ENCODE measurements at places on chromosomes 16 and 17.

GRCh38 chr17:60969500-60970037 is 291.9 kb downstream of the BCAS3 start:
- DNase-seq, result no peak

- DNase-seq, result no peak
Observed at GRCh38 chr17:44666006-44666405, 9.7 kb downstream of the MEIOC start.

DNA sequence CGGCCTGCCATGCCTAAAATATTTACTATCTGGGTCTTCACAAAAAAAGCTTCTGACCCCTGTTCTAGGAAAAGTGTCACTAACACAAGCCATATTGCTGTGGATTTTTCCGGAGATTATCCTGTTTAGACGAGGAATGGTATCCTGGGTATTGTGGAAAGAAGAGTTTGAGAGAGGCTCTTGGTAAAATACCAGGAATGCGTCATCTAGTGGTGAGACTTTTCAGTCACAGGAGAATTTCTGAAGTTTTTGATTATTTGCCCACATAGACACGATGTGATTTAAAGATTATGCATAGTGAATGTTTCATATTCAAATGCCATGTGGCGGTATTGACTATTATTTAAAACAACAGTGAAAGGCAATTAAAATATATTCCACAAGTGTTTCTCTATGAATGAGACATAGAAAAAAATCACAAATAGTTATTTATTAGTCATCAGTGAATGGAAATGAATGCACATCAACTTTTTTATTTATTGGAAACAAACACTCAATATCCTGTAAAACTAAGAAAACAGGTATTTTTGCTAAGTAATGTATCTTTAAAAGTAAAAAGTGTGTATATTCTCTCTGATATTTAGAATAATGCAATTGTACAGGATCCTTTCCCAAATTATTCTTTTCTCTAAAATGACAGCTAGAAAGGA is 7.8 kb downstream of the KRT28 start:
- no peak for DNase-seq

- DNase-seq, result no peak
Observed at GRCh38 chr16:68246666-68247065, 1.5 kb downstream of the PLA2G15 start.

DNA sequence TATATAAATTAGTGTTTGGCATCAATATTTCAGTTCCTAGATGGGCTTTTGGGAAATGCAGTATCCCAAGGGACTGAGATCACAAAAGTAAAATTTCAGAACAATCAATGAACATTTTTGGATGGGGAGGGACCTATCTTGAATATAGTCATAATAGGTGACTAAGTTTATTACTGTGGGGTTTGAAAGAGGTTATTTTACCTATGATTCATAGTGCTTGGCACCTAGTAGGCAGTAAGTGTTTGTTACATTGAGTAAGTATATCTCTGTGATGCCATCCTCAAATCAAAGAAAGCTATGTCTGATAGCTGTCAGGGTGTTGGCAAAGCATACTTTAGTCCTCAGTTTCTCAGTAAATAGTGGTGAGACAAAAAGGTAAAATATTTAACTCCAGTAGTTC is 36.9 kb downstream of the ZNF207 start:
- DNase-seq, result no peak

DNA sequence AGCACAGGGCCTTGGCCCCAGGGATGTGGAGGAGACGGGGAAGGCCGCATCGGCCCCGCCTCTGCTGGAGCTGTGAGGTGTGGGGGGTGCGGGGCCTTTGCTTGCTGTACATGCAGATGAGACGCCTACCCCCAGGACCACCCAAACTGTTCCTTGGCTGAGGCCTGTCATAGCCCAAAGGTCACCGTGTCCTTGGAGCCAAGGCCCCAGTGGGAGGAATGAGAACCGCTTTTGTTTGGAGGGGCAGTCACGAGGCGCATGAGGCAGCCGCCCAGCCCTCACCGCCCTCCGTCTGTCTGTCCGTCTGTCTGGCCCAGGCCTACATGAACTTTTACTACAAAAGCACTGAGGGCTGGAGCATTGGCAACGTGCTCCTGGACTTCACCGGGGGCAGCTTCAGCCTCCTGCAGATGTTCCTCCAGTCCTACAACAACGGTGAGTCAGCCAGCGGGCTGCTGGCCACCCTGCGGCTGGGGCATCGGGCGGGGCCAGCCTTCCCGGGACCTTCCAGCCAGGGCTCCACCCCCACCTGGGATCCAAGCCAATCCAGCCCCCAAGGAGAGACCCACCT is 8.8 kb downstream of the TAX1BP3 start:
- no peak for DNase-seq

DNA sequence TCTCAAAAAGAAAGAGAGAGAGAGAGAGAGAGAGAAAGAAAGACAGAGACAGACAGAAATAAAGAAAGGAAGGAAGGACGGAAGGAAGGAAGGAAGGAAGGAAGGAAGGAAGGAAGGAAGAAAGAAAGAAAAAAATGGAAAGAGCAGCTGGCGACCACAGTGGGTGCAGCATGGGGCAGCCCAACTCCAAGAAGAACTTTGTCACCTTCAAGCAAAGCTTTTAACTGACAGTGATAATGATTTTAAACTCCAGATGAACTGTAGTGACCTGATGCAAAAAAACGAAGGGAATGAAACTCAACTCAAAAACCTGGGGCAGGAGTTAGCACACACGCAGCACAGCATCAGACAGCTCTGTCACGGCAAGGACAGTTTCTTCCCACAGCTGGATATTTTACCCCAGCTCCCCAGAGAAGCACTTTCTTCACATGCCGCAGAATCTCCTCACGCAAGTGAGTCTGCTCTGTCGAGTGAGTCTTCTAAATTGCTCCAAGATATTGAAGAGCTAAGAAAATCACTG is 5.0 kb upstream of the ARHGAP17 start:
- no peak for DNase-seq

DNA sequence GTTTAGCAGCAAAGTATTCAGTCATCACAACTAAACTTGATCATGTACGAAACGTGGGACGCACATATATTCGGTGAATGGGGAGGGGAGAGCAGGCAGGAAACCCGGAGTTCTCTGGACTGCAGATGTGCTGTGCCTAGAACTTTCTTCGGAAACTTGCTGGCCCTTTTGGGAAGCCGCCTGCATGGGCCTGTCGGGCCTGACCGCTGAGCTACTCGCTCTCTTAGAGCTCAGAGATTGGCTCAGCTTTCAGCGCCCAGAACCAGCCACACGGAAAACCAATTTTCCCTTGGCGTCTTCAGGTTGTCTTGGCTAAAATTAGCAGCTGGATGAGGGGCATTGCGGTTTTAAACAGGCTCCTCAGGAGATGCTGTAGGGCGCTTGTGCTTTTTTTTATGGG is 38.1 kb downstream of the ZDHHC7 start:
- DNase-seq, result no peak

DNA sequence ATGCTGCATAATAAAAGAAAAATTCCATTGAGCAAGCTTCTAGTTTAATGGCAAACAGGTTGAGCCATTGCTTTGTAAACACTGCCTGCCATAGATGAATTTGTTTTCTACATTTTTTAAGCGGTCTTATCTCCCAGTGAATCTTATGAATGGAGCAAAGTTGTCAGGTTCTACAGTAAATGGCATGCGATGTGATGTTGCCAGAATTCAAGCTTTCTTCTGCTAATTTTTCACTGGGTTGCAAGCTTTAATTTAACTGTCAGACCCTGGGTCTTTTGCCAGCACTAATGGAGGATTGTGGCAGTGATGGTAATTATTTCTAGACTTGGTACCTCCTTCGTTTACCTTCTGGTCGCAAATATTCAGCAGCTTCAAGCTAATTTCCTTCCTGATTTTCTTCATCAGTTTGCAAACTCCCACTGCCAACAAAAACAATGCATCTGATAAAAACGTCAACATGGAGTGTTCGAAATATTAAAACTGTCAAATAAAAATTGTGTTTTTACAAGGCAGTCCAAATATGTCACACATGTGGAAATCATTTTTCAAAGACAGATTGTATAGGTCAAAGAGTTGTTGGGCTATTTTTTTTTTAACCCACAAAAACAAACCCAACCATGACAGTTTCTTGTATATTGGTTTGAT is 274.2 kb upstream of the ERCC4 start:
- no peak for DNase-seq

DNA sequence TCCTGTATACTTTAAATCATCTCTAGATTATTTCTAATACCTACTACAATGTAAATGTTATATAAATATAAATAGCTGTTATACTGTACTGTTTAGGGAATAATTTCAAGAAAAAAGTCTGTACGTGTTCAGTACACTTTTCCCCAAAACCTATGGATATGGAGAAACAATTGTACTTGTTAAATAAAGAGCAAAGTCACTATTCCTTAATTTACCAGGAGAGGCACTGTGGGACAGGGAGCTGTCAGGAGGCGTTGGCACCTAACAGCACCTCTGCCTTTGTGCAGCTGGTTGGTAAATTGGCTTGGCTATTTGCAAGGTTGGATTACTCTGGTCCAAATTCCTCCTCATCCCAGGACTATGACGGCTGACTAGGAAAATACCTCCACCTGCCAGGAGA is 28.0 kb downstream of the CRHR1 start:
- DNase-seq, result no peak

DNA sequence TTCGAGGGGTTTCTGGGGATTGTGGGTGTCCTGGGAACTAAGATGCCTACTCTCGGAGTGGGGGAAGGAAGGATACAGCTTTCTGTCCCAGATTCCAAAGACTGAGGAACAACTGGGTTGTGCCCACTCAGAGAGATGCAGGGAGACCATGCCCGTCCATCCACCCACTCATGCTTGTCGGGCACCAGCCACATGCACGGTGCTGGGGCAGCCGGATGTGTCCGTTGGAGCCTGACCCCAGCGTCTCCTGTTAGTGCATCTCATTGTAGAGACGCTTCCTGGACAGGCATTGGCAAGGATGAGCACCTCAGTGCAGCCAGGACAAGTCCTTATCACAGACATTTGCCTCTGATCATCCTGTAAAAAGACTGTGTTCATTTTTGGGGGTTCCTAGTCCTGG is 58.1 kb downstream of the METRNL start:
- DNase-seq, result no peak
